ENCODE measurements at places on chromosomes 3 and 15. TPM values are rescaled to one million over a fixed set of nuclear protein-coding genes. Genes with fewer than 3 reads are reported as not detected.

- H3K36me3 ChIP-seq: no peaks in the 10 kb centered on the region
- H3K4me3 ChIP-seq: no peak overlapping the region
- H3K27me3 ChIP-seq: no peaks in the 10 kb centered on the region
- H3K27ac ChIP-seq: no peak overlapping the region
Observed at GRCh38 chr3:31432897-31433678, 99.6 kb upstream of the STT3B start.

The OXSR1 gene
- total RNA-seq: 38.3 TPM

The AQR gene
- total RNA-seq: 14.4 TPM

GRCh38 chr15:45919806-45920205 lies 285.0 kb downstream of the SQOR start:
- no peak for DNase-seq
- no peaks in the 10 kb centered on the region for H3K27me3 ChIP-seq
- no peak overlapping the region for H3K4me3 ChIP-seq
- peak overlapping the region; percentile 70 for H3K27ac ChIP-seq
- no peaks in the 10 kb centered on the region for H3K36me3 ChIP-seq

DNA sequence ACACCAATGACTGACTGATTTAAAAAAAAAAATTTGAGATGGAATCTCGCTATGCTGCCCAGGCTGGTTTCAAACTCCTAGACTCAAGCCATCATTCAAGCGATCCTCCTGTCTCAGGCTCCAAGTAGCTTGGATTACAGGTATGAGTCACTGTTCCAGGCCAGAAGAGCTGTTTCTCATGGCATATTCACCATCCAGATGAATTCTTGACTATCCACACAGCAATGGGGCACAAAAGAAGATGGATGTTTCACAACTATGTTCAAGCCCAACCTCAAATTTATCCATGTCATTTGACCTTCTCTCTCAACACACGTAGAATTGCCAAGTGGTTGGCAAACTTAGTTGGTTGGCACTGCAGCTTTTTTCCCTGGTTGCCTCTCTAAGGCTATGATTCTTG lies 40.6 kb downstream of the PRICKLE2 start:
- DNase-seq: no peak
- H3K27me3 ChIP-seq: no peaks in the 10 kb centered on the region
- peaks cover 44% of the 10 kb centered on the region for H3K4me1 ChIP-seq
- no peak overlapping the region for H3K4me3 ChIP-seq

DNA sequence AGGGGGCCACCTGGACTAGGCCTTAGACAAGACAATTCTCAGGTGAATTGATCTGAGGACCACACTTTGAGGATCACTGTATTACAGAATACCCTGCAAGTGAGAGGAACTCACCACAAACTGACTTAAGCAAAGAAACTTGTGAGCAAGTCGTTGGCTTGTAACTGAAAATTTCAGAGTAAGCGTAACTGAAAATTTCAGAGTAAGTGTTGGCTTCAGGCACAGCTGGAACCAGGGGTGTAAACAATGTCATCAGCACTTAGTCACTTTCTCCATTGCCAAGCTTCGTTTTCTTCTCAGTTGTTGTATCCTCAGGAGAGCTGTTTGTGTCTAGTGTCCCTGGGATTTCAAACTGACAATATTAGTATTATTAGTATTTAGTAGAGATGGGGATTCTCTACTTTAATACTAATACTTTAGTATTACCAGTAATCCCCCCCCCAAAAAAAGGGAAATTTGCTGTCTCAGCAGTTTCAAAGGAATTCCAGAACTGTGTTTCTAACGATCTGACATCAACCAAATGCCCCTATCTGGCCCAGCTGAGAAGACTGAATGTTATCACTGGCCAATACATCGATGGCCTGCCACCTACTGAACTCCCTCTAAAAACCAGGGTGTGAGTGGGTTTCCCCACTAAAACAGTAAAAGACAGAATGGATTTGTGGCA lies 474.4 kb downstream of the NTRK3 start:
- no peaks in the 10 kb centered on the region for H3K4me1 ChIP-seq
- DNase-seq: no peak
- no peaks in the 10 kb centered on the region for H3K36me3 ChIP-seq
- H3K27me3 ChIP-seq: no peaks in the 10 kb centered on the region

GRCh38 chr3:127961963-127962362 lies 46.9 kb downstream of the KBTBD12 start:
- H3K27me3 ChIP-seq: no peaks in the 10 kb centered on the region
- H3K4me3 ChIP-seq: no peak overlapping the region
- no peak for DNase-seq

DNA sequence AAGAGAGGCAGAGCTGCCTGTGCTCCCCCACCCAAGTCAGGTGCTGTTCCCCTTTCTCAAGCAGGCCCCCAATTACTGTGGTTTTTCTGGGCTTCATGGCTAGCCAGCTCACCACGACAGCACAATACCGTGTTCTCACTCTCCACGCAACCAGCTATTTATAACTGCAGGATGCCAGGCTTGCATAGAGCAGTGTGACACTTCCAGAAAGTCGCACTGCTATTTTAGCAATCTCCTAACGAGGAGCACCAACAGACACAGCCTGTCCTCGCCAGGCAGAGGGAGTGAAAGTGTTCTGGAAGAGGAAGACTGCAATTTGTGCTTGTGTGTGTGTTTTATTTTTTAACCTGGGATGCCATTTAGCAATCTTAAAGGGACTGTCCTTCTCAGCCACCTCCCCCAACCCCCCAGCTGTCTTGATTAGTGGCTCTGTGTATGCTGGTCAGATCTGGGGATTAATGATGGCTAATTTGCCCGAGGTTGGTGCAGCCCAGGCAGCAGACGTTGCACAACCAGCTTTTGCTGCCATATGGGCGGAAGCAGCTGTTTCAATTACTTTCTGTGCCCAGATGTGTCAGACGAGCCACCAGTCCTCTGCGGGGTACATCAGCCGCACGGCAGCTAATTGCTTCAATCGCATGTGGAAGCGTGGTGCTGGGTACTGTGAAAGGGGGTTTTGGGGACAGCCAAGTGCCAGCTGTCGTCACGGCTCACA lies 268.0 kb upstream of the ARRDC4 start:
- H3K27me3 ChIP-seq: no peaks in the 10 kb centered on the region
- peak overlapping the region; percentile 73 for H3K27ac ChIP-seq
- peaks cover 18% of the 10 kb centered on the region for H3K4me1 ChIP-seq
- H3K4me3 ChIP-seq: no peak overlapping the region
- peak; percentile 40 for DNase-seq

DNA sequence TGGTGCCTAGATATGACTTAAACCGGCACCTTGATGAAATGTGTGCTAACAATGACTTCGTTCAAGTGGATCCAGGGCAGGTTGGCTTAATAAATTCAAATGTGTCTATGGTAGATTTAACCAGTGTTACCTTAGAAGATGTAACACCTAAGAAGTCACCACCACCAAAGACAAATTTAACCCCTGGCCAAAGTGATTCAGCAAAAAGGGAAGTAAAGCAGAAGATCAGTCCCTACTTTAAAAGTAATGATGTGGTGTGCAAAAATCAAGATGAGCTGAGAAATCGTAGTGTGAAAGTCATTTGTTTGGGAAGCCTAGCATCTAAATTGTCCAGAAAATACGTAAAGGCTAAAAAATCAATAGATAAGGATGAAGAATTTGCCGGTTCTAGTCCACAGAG lies 1.1 kb downstream of the FAN1 start:
- no peak overlapping the region for H3K4me3 ChIP-seq
- H3K27me3 ChIP-seq: no peaks in the 10 kb centered on the region
- peaks cover 9% of the 10 kb centered on the region for H3K36me3 ChIP-seq
- H3K27ac ChIP-seq: no peak overlapping the region
- DNase-seq: no peak
- peaks cover 10% of the 10 kb centered on the region for H3K4me1 ChIP-seq
